AG04449 (cell line): ENCODE measurements at places on chromosomes 13 and 19.

GRCh38 chr13:59247171-59247570 is 916.6 kb downstream of the DIAPH3 start:
- DNase-seq: no peak

DNA sequence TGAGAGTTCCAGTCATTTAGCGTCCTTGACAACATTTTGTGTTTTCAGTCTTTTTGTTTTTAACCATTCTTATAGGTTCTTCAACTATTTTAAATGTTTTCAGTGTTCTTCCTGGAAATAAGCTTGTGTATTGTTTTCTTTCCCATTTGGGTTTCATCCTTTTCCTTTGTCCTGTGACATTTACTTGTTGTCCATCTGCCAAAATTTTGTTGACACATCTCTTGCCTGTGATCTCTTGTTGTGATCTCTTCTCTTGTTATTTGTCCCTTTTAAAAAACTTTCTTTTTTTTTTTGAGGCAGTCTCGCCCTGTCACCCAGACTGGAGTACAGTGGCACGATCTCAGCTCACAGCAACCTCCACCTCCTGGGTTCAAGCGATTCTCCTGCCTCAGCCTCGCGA is 96.5 kb downstream of the PDS5B start:
- no peak for DNase-seq

DNA sequence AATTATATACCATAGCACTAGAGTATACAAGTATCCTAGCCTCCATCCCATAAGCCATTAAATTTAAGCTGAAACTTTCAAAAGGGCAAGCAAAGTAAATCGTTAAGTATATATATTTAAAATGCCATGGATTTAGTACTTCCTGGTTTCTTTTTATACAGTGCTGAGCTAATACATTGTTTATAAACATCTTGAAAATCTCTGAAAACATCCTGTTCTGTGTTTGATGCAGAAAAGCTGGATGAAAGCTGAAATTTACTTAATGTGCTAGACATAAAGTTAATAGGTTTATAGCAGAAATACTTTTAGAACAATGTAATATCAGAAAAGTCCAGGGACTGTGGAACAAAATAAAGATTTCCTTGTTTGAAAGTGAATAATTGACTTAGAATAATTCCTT is 875.4 kb downstream of the SLITRK6 start:
- no peak for DNase-seq

- no peak for DNase-seq
Observed at GRCh38 chr13:100280681-100281080, 191.8 kb downstream of the PCCA start.

DNA sequence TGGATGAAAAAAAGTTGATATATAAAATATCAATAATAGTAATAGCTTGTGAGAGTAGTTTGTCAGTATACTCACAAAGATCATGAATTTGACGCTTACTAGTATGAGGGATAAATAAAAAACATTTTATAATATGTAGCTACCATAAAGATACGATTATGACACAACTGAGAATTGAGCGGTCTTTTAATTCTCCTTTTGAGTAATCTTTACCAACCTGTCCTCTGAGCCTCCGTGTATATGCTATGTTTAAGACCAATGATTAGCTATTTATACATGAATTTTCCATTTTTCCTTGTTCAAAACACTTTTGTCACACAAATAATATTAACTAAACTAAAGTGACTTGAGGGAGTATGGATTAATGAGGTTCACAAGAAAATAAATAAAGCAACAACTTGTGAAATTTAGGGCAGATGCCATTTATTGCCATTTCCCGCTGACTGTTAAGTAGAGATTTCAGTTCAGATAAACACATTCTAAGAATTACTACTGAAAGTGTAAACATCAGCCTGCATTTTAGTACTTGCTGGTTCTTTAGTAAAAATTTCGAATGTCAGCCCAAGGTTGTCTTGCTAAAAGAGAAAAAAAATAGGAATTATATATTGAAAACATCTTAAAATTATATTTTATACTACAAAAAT is 6.2 kb upstream of the IRS2 start:
- DNase-seq: no peak

- DNase-seq: no peak
Observed at GRCh38 chr19:5645409-5645808, 22.5 kb downstream of the SAFB start.

- DNase-seq: no peak
Observed at GRCh38 chr13:22050951-22051563, 380.2 kb downstream of the FGF9 start.

GRCh38 chr19:46845959-46846459 is 4.6 kb downstream of the AP2S1 start:
- no peak for DNase-seq

- DNase-seq: no peak
Observed at GRCh38 chr13:54660277-54660676, 1631.7 kb downstream of the OLFM4 start.

GRCh38 chr13:51240178-51240577 is 18.0 kb downstream of the FAM124A start:
- DNase-seq: no peak

- DNase-seq: no peak
Observed at GRCh38 chr19:18954094-18954493, 13.1 kb upstream of the HOMER3 start.

- no peak for DNase-seq
Observed at GRCh38 chr19:34230820-34231219, 23.5 kb upstream of the GARRE1 start.

- DNase-seq: no peak
Observed at GRCh38 chr19:1248139-1248785, at the start of gene MIDN. TSS of gene MIDN (plus strand) at chr19:1248583. CDS start at chr19:1250297, 1,714 bp downstream.

DNA sequence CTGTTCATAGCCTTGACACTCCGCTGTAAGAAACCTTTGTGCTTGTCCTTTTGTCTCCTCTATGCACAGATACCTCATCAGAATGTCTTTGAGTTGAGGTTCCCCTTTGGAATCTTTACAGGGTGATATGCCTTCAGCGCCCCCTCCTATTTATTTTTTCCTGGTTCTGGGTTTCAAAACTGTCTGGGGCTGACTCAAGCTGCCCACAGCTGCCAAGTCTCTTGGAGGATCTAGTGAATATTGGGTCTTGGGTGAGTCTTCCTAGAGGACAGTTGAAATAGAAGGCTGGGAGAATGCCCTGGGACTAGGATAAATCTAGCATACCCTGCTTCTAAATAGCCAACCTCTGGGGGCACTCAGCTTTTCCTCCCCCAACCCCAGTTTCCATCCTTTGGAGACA is 930 bp downstream of the ZNF136 start:
- no peak for DNase-seq

DNA sequence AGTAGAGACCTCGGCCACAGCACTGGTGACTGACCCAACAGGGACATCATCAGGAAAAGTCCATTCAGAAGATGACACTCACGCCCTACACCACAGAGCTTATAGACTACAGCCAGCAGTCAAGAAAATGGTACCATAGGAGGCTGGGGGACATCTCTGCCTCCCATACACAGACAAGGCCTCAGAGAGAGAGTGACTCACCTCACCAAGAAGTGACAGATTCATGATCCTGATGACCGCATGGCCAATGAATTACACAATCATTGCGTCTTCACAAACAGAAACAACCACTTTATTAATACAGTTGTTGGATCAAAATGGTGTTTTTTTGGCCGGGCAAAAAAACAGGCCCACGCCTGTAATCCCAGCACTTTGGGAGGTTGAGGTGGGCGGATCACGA is 260.8 kb upstream of the TSHZ3 start:
- no peak for DNase-seq

DNA sequence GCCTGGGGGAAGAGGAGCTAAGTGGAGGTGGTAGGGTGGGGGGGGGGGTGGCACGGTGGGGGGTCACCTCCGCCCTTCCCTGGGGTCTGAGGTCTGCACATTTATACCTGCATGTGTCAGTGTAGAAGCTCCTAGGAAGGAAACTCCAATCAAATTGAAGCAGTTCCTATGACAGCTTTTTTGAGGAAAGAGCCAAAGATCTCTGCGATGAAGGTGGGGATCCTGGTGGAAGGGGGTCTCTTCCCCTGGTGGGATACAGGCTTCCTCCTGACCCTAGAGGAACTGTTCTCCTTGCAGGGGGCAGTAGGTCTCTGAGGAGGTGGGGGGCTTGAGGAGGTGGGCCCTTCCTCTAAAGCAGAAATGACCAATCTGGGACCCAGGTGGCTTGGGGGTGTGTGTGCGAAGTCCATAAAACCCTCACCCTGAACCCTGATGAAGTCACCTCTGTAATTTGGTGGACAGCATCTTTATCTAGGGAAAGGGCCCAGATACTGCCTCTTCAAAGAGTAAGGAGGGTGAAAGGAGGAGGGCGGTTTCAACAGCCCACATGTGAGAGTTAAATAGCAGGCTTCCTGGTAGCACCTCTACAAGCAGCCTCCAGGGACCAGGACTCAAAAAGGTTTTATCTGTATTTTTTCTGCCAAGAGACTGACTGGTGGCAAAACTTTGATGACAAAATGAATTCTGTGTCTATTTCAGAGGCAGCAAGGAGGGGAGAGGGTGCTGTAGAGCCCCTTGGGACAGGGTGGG is 12.9 kb downstream of the RANBP3 start:
- DNase-seq: no peak

- no peak for DNase-seq
Observed at GRCh38 chr13:29909975-29910674, 59.7 kb upstream of the UBL3 start.

- no peak for DNase-seq
Observed at GRCh38 chr13:53068585-53069520, 40.2 kb downstream of the OLFM4 start.

DNA sequence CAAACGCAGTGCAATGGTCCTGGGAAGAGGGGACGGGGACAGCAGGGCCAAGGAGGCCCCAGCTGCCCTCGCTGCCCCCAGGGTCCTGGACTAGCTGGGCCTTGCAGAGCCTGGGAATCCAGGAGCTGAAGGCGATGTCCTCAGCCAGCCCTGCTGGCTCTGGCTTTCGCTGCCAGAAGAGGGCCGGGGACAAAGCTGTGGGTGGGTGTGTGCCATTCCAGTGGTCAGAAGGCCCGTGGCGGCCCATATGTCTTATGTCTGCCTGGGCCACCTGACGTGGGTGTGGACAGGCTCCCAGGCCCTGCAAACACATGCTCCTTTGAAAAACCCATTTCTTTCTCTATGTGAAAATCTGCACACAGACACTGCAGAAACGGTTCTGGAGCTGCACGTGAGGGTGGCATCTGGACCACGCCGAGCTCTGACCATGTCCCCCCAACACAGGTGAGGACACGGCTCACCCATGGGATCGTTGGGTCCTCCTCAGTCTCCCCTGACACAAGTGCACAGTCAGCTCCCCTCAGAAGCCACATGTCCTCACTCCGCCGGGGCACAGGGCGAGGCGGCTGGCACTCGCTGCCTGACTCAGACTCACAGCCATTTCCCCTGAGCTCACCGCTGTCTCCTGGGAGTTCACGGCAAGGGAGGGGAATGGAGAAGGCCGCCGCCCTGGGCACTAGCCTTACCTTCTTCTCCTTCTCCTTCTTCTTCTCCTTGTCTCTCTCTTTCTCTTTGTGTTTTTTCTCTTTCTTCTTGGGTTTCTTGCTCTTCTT is 16.9 kb downstream of the IZUMO4 start:
- no peak for DNase-seq

- no peak for DNase-seq
Observed at GRCh38 chr13:75800545-75800944, 164.4 kb downstream of the LMO7 start.

- DNase-seq: no peak
Observed at GRCh38 chr13:100365680-100366079, 222.9 kb downstream of the GGACT start.
